ENCODE measurements at places on chromosomes 11 and 22.
A peak's percentile ranks its signal among the peaks of the same experiment; 100 is the strongest.

DNA sequence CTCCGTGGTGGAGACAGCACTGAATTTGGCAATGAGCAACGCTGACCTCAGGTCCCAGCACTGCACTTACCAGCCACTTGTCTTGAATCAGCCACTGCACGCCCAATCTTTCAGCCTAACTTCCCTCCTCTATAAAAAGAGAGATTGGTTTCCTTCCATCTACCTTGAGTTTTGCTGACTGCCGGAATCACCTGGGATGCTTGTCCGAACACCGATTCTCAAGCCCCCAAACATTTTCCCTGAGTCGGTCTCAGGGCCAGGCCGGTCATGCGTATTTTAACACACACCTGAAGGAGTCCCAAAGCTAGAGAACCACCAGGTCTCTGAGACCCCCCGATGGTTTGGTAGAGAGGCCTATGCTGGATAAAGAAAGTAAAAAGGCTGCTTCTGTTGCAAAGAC lies 131.5 kb downstream of the SPATA19 start:
- no peak for DNase-seq

DNA sequence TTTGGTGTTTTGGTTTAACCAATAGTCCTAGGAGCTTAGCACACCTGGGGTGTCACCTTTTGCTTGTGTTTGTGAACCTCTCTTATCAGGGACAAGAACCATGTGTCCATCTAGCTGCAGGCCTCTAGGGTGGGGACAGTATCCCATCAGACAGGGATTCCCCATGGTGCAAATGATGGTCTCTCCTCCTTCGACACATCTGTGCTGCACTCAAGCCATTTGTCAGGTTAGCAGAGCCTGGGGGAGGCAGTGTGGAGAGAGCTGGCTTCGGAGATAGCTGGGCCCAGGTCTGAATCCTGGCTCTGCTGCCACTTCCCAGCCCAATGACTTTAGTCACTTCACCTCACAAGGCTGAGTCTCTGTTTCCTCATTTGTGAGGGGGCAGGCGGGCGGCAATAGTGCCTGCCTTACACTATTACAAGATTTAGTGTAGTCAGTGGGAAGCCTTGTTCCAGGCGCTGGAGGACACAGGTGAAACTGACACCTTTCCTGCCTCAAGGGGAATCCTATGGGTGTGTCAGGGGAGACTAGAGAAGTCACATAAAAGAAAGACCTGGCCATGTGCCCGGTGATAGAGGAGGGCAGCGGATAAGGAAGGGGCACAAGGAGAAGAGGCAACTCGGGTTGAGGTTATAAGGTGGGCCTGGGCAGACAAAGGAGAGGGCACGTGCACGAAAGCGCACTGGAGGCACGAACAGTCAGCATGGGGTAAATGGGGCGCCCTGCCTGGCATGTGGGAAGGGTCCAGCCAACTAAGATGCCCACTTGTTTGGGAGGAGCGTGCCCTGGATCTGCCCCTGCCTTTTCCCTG lies 12.6 kb downstream of the KLHL35 start:
- DNase-seq = no peak

DNA sequence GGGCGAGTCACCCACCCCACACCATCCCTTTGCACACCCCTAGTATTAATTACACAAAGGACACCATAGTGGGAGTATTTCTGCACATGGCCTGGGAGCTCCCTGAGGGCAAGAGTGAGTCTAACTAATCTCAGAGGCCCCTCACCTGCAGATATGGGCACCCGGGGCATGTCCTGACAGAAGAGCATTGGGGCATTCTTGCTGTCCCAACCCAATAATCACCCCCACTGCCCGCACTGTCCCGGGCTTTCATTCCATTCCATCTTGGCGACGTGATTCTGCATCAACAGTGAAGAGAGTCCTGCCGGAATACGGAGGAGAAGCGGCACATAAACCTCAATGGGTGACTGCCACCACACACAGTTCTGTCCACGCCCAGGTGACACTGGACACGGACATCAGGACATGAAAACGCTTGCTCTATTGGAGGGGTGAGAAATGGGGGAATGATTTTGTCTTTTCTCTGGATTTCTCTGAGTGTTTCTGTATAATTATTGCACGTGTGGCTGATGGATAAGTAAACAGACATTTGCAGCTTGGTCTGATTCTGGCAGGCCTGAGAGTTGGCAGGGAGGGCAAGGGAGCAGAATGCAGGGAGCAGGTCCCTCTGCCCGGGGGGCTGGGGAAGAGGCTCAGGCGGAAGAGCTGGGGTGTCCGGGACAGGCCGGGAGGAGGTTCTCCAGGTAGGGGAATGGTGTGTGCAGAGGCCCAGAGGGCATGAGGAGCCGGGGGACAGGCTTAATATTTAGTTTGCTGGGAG lies 38.2 kb downstream of the SCUBE1 start:
- no peak for DNase-seq

DNA sequence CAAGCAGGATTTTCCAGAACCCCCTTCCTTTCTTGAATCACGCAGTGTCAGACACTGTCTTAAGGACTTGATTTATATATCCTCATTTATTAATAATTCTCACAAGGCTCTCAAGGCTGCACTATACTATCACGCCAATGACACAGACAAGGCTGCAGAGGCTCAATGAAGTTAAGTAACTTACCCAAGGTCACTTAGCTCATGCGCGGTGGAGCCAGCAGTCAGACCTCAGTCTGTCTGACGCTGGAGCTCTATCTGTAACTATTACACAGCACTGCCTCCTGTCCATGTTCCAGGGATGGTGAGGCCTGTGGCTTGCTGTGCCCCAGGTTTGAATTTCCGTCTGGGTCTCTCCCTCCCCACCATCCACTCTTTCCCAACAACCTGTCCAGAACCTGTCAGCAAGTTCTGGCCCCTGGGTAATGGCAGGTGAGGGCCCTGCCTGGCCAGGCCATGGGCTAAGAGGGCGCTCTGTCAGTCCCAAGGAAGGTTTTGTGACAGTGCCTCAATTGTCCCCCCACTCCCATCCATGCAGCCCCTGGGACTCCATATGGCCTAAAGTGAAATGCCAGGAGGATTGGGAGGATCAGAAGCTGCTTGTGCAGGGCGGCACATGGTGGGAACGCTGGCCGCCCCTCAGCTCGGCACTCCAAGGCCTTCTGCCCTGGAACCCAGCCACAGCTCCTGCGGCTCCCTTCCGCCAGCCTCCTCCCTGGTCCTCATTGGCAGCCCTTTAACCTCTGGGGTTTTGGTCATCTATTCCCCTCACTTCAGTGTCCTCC lies 8.6 kb downstream of the KCNC1 start:
- DNase-seq = no peak

DNA sequence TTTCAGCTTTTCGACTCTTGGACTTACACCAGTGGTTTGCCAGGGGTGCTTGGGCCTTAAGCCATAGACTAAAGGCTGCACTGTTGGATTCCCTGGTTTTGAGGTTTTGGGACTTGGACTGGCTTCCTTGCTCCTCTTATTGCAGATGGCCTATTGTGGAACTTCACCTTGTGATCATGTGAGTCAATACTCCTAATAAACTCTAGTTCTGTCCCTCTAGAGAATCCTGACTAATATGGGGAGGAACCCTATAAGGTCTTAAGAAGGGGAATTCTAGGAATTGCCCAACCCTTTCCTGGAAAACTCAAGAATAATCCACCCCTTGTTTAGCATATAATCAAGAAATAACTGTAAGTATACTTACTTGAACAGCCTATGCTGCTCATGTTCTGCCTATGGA lies 491.8 kb downstream of the TMEM135 start:
- DNase-seq = no peak

GRCh38 chr11:71465054-71465453 lies 12.1 kb downstream of the NADSYN1 start:
- no peak for DNase-seq

DNA sequence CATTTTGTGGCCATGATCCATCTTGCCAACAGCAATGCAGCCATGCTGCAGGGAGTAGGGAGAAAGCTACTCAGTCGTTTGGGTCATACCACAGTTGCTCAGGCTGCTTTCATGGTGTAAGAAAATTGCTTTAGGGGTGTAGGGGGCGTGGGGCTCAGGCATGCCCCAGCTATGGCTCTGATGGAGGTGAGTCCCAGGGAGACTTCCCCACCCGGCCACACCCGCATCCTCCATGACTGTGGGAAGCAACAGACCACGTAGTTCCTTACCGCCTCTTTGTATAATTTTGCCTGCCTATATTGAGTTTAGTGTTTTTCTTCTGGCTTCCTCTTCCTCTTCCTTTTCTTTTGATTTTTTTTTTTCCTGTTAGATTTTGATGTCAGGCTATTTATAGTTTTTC lies 58.8 kb downstream of the SPECC1L start:
- no peak for DNase-seq

- DNase-seq = peak; percentile 49
Measured at GRCh38 chr11:6755303-6755952, 16.3 kb downstream of the OR2AG2 start.

DNA sequence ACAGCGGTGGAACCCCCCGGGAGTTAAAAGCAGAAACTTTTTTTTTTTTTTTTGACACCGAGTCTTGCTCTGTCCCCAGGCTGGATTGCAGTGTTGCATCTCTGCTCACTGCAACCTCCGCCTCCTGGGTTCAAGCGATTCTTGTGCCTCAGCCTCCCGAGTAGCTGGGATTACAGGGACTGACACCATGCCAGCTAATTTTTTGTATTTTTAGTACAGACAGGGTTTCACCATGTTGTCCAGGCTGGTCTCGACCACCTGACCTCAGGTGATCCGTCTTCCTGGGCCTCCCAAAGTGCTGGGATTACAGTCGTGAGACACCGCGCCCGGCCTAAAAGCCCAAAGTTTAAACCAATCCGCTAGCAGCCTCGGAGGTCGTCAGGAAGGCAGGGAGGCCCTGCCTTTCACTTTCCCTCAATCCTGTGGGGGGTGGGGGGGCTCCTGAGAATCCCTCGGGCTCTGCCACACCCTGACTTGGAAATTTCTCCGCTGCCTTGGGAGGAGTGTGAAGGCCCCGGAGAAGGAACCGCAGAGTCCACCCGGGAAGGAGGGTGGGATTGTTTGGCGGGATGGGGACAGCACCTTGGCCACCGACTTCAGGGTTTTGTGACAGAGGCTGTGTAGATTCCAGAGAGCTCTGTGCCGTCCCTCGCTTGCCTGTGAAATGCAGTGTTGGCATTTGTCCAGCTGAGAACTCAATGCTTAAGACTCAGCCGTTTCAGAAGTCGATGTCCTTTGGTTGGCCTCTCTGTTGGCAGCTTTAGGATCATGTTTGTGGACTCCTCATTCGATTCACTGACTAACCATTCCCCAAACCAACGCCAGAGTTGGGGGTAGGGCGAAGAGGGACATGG lies 1.0 kb downstream of the ARHGAP8 start:
- DNase-seq = no peak

DNA sequence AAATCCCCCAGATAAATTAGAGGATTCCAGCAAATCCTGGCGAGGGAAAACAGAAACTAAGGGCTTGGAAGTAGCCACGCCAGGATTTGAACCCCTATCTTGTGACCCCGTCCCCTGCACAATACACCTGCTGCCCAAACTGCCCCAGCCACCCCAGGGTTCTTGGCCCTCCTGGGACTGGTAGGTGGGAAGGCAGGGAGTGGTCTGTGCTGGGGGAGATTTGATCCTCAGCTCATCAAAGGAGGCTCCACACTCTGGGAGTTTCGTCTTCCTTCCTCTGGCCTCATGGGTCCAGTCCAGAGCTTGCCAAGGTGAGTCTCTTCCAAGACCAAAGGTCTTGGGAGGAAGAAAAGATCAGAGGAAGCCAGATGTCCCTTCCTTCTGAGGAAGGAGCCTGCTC lies 4.5 kb upstream of the CHST1 start:
- DNase-seq = no peak

GRCh38 chr22:37275622-37276021 lies 6.7 kb upstream of the CYTH4 start:
- DNase-seq = peak; percentile 56

- DNase-seq = no peak
Measured at GRCh38 chr22:19661156-19661555, 53.1 kb upstream of the SEPTIN5 start.

DNA sequence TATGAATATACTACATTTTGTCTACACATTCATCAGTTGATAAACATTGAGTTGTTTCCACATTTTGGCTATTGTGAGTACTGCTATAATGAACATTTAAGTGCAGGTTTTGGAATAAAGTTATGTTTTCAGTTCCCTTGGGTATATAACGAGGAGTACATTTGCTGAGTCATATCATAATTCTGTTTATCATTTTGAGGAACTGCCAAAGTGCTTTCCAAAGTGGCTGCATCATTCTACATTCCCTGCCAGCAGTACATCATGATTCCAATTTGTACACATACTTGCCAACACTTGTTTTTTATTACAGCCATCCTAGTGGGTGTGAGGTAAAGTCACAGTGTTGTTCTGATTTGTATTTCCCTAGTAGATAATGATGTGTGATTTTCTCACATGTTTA lies 1458.6 kb upstream of the TENM4 start:
- no peak for DNase-seq

DNA sequence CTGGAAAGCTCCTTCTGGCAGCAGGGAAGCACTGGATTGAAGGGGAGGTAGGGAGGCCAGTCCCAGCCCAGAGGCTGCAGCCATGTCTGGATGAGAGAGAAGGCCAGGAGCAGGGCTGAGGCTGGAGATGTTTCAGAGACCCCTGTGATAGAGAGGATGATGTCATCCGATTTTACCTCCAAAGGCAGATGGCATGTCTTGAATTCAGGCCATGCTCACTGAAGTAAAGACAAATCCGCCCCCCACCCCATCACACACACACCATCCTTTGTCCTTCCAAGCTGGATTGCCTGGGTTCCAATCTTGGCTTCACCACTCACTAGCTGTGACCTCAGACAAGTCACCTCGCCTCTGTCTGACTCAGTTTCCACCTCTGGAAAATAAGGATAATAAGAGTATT lies 47.2 kb downstream of the TP53I11 start:
- no peak for DNase-seq

- no peak for DNase-seq
Measured at GRCh38 chr11:40306938-40307548, 1152.4 kb downstream of the LRRC4C start.

GRCh38 chr11:32479291-32479690 lies 44.0 kb upstream of the WT1 start:
- no peak for DNase-seq

GRCh38 chr22:39985383-39986035 lies 9.2 kb upstream of the FAM83F start:
- no peak for DNase-seq

- no peak for DNase-seq
Measured at GRCh38 chr22:28927630-28928029, 44.3 kb downstream of the ZNRF3 start.

GRCh38 chr11:71490044-71490730 lies 36.9 kb upstream of the KRTAP5-7 start:
- no peak for DNase-seq

DNA sequence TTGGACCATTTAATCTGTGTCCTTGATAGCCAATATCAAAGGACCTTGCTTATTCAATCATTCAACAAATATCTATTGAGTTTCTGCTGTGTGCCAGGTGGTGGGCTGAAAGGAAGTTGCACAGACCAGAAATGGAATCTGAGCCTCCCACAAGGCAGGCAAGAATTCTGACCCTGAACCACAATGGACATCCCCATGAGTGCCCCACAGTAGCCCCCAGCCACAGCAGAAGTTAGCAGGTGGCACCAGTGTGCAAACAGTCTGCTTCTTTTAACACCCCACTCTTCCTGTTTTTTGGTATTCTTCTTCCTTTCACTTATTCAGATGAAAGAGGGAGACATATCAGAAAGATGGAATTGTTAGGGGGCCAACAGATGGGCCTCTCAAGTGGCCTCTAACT lies 12.2 kb upstream of the SERPING1 start:
- no peak for DNase-seq

- no peak for DNase-seq
Measured at GRCh38 chr22:19361501-19362103, 69.9 kb downstream of the HIRA start.

All from stimulated activated CD4-positive, alpha-beta T cell treated with anti-CD3 and anti-CD28 coated beads, Interleukin-2, amount 100 ng/mL, for 48 hours (primary cell).